ENCODE measurements at places on chromosomes 11 and 22.

DNA sequence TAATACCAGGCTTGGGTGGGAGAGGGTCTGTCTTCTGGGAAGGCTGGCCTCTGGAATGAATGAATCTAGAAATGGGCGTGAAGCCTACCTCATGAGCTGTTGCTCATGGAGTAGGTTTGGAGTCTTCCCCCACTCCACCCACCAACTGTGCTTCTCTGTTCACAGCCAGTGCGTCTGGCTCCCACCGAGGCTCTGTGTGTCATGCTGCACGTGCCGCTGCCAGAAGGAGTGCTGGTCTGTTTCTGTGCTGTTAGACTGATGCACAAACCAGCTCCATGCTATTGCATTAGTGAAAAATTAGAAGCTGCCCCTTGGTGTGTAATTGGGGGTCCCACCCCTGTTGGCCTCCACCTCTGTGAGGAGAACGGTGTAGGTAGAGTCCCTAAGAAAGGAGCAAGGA, 132.3 kb upstream of the PARVA start:
- no peak for DNase-seq

GRCh38 chr22:17489101-17489500, 74.2 kb upstream of the SLC25A18 start:
- DNase-seq = no peak

- DNase-seq = no peak
These were observed 11.8 kb downstream of the TBC1D10A start for GRCh38 chr22:30314915-30315314.

DNA sequence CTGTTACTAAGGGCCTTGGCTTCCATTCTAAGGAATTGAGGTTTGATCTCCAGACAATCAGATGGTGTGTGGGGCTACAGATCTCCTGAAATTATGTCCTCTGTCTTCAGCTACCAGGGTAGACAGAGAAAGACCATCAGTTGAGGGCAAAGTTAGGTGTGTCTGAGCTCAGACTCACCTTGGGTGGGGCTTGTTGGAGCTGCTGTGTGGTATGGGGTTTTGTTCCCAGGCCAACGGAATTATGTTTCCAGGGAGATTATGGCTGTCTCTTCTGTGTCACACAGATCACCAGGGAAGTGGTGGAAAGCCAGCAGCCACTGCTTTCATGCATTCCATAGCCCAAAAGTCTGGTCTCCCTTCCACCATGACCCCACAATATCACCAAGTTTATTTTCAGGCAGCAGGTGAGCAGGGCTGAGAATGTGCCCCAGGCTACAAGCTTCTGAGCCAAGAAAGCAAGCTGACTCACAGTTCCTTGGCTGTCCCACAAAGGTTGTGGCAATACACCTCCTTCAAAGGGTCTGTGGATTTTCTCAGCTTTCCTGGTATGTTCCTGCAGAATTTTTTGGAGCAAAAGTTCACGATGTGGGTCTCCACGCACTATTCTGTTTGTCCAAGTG, 714.9 kb downstream of the LUZP2 start:
- DNase-seq = no peak

DNA sequence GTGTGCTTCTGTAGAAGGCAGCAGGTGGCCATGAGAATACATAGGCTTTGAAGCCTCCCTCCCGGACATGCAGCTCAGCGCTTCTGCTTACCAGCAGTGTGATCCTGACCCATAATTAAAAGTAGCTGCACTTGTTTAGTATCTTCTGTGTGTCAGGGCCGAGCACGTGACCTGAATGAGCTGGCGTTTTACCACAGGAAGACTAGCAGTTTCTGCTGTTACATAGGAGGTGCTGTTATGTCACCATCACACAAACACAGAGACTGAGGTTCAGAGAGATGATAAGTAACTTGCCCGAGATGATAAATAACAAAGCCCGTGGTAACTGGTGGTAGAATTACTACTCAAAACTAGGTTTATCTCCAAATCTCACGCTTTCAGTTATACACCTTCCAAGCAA, 329.5 kb downstream of the OPCML start:
- no peak for DNase-seq

DNA sequence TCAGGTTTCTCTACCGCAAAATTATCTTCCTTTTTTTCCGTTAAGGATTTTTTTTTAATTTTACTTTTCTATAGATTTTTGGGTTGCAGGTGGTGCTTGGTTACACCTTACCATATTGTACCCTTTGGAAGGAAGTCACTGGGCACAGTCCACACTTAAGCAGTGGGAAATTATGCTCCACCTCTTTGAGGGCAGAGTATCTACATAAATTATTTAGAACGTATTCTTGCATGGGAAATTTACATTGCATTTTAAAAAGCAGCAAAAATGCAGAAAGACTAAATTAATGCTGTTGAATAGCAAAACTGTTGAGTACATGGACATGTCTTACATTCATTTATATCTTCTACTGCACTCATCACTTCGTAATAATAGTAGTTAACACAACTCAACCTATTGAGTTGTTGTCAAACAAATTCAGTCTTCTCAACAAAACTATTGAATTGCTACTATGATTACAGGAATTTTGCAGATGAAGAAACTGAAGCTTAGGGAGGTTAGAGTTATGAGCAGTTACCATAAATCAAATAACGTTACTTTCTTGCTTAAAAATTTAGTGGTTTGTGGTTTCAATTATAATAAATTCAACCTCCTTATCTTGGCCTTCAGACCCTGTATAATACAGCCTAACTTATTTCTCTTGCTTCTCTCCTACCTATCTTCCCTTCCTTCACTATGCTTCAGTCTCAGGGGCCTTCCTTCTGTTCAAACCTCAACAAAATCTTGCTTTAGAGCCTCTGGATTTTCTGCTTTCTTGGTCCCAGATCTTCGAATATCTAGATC, 97.4 kb upstream of the ARHGAP20 start:
- no peak for DNase-seq

- DNase-seq = no peak
These were observed 98.4 kb upstream of the OR9G4 start for GRCh38 chr11:56846631-56847576.
